Heart left ventricle (tissue), 16 donors: ENCODE measurements at places on chromosomes 1 and 21.

GRCh38 chr21:37758982-37759381 is 157.3 kb downstream of the KCNJ6 start:
- no peak for DNase-seq

DNA sequence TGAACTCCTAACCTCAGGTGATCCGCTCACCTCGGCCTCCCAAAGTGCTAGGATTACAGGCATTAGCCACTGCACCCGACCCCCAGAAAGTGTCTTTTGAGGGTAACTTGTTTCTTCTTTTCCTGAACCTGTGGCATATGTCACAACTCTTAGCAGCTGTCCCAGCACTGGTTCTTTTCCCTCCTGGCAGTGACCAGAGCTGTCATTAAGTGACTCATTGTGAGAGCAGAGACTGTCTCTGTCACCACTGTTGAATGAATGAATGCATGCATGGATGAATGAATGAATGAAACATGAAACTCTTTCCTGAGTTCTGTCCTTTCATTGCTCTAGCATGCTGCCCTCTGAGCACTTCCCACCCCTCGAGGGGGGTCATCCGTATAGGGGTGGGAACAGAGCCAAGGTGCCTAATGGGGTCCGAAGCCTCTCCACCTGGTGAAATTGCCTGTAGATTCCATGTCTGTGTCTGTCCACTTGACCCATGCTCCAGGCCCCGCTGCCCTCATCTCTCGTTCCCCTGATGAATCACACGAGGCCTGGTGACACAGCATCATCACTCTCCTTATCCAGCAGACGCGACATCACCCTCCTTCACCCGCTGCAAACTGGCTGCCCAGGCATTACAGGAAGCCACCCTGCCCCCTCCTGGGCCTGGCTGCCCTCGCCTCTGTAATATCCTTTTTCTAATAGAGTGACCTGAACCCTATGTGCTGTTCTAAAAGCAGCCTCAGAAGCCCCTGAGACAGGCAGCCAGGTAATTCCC is 75.0 kb downstream of the IGSF21 start:
- DNase-seq = no peak

DNA sequence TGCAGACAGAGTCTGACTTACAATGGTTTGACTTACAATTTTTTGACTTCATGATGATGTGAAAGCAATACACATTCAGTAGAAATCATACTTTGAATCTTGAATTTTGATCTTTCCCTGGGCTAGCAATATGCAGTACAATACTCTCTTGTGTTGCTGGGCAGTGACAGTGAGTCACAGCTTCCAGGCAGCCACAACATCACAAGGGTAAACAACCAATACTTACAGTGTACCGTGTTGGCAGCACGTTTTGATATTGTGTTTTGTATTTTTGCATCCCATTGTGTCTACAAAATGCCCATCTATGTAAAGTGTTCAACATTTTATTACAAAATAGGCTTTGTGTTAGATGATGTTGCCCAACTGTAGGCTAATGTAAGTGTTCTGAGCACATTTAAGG is 150.9 kb downstream of the NTMT2 start:
- DNase-seq = no peak

GRCh38 chr1:226979115-226979516 is 39.0 kb downstream of the COQ8A start:
- no peak for DNase-seq

- DNase-seq = no peak
Observed at GRCh38 chr1:201358596-201358995, 18.9 kb downstream of the TNNT2 start.

- peak; percentile 40 for DNase-seq
Observed at GRCh38 chr21:44957901-44958451, 18.1 kb downstream of the SLX9 start.

- no peak for DNase-seq
Observed at GRCh38 chr1:150273311-150273710, 721 bp downstream of the C1orf54 start.

DNA sequence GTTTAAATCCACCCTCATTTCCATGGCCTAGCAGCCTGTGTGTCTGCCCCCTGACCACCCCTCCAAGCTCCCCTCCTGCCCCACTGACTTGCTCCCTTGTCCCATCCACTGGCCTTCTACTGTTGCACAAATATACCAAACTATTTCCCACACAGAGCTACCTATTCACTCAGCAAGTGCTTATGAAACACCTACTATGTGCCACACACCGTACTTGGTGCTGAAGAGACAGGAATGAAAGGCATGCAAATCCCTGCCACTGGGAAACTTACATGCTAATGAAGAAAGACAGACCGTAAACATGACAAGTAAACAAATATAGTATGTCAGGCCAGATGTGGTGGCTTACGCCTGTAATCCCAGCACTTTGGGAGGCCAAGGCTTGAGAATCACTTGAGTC is 49.9 kb upstream of the CAPZB start:
- no peak for DNase-seq

GRCh38 chr1:155970531-155971167 is 7.7 kb downstream of the ARHGEF2 start:
- DNase-seq = peak; percentile 72

- no peak for DNase-seq
Observed at GRCh38 chr1:68511254-68511653, 14.4 kb upstream of the DEPDC1 start.

DNA sequence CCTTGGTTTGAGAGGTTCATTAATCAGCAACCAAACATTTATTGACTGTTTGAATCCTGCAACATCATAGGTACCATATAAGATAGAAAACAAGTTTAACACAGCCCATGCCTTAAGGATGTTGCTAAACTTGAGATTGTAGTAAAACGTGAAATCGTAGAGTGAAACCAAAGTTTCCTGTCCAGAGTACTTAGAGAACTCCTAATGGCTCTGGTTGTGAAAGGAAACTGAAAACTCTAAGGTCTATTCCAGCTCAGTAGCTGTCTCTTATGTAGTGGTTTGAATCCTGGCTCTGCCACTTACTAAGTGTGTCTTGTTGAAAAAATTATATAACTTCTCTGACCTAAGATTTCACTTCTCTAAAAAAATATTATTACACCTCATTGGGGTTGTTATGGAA is 310.9 kb downstream of the NTNG1 start:
- DNase-seq = no peak

DNA sequence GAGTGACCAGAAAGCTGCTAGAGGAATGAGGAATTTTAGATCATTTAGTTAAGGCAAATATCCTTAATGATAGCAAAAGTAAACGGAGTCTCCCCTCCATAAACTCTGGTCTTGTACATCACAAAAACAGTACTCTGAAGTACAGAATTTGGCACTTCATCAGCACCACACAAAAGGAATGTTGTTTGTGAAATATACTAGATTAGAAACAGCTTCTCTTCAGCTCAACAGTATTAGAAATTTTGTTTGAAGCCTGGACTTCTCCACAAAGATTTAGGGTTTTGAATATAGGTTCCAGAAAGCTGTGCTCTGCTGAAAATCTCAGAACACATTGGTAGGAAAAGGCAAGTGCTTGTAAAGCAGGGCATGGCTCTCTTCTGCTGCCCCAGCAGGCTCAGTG is 135.1 kb upstream of the PTGFR start:
- DNase-seq = no peak

- no peak for DNase-seq
Observed at GRCh38 chr1:110708974-110709440, 34.3 kb upstream of the KCNA3 start.

- peak; percentile 82 for DNase-seq
Observed at GRCh38 chr1:31576201-31576669, at the start of gene TINAGL1. Gene TINAGL1 (plus strand): TSS chr1:31576515. CDS start chr1:31577149, 634 bp downstream.

DNA sequence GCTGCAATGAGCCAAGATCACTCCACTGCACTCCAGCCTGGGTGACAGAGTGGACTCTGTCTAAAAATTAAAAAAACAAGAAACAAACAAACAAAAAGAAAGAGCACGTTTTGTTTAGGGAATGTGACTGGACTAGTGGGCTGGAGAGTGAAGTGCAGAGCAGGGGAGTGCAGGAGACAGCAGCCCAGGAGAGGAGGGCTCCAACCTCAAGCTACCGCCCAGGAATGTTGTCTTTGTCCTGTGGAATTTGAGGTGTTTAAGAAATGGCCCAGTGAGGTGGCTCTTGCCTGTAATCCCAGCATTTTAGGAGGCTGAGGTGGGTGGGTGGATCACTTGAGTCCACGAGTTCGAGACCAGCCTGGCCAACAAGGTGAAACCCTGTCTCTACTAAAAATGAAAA is 42.4 kb upstream of the MTF2 start:
- no peak for DNase-seq

DNA sequence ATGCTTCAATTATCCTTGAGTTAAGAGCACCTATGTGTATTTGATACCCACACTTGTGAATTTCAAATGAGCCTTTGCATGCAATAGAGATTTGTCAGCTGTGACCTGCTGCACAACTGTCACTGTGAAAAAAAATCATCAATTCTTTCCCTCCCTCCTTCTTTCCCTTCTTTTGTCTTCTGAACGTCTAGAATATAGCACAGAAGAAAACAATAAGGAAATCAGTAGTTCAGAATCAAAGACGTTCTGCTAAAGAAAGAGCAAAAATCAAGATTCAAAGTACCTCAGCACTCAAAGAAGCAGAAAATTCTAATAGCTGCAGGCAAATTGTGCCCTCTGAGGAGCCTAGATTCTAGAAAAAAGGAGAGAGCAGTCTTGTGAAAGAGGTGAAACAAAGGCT is 1.7 kb upstream of the FMN2 start:
- DNase-seq = no peak

GRCh38 chr1:231284441-231284840 is 43.4 kb downstream of the GNPAT start:
- DNase-seq = no peak

DNA sequence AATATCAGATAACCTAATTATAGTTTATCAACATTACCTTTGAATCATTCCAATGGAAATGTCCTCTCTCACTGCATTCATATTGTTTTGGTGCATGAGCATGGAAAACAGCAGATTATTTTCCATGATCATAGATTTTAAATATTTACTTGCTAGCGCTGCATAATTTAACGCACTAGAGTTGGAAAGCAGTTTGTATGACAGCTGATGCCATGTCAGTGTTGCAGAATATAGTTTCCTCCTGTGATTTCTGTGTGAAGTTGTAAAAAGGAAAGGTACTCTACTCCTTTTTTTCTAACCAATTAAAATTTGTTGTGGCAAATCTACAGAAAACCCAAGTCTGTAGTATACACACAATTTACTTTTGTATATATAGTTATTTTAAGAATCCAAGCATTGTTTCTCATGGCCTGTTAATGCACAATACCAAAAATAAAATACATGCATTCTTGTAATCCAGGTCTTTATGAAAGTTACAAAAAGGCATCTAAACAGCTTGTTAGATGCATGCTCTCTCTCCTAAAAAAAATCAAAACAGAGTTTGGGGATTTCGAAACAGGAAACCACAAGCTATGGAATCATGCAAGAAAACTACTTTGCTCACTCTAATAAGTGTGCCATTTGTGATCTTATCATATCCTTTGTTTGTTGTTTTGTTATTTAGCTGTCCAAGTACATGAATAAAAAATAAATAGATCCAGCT is 1.9 kb upstream of the ATG4C start:
- no peak for DNase-seq

- DNase-seq = peak; percentile 70
Observed at GRCh38 chr21:46027851-46028493, 46.4 kb downstream of the COL6A1 start.

- no peak for DNase-seq
Observed at GRCh38 chr1:204647114-204647804, 38.3 kb downstream of the LRRN2 start.

DNA sequence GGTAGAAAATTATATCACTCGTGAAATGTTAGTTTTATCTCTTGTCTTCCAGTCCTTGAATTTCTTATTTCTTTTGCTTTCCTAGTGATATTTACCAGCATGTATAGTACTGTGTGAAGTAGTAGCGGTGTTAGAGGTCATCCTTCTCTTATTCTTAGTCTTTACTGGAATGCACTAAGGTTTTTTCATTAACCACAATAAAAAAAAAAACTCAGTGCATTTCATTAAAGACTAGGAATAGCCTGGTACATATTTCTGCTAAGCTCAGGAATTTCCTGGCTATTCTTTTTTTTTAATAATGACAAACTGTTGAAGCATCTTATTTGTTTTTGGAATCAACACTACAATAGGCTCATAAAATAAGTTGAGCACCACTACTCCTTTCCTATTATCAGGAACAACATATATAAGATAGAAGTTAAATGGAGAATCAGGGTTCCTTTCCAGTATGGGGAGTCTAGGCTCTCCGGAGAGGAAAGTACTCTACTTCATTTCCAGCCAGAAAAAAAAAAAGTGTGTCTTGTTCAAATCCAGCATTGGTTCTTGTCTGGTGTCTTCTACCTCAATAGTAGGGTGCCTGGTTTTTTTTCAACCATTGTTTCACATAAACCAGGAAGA is 60.0 kb downstream of the TNFSF18 start:
- DNase-seq = no peak

DNA sequence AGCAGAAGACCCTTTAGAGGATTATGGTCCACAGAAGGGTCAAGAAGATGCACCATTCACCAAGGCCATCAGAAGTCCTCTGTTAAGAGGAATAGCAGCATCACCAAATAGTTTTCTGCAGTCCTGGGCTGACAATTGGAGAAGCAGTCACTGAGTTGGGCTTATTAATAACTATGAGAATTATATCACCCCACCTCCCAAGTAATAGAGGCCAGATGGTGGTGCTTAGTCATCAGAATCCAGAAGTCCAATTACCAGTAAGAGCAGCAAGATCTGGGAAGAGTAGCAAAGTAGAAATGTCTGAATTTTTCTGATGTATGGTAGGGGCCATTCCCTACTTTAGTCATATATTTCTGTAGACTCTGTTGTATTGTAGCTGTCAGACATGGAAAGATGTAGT is 6.1 kb upstream of the PSMA5 start:
- no peak for DNase-seq

- no peak for DNase-seq
Observed at GRCh38 chr1:82901561-82901960, 1097.4 kb downstream of the TTLL7 start.

- DNase-seq = no peak
Observed at GRCh38 chr1:81225789-81226602, 574.7 kb upstream of the ADGRL2 start.

GRCh38 chr1:53625766-53626520 is 113.0 kb downstream of the GLIS1 start:
- DNase-seq = no peak

DNA sequence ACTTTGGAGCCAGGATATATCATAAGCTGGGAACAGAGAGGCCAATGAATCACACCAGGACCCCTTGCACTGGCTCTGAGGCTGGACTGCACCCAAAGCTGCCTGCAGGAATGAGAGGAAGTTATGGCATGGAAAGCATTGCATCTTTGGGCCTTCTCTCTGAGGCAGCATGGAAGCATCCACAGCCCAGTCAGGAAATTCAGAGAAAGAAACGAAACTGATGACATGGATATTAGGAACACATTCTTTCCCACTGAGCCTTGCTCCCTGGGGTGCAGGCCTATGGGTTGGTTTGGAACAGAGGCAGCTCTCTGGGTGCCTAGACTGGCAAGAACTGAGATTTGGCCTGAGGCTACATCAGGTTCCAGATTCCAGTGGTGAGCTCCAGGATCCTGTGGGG is 98.6 kb downstream of the NGF start:
- DNase-seq = no peak
